Activated T-helper 17 cell treated with anti-CD3 and anti-CD28 coated beads, Interleukin-2, amount 50 U/mL, for 72 hours (primary cell): ENCODE measurements at places on chromosomes 13 and 19. TPM values are rescaled to one million over a fixed set of nuclear protein-coding genes. Genes with fewer than 3 reads are reported as not detected.
A peak's percentile ranks its signal among the peaks of the same experiment; 100 is the strongest.

DNA sequence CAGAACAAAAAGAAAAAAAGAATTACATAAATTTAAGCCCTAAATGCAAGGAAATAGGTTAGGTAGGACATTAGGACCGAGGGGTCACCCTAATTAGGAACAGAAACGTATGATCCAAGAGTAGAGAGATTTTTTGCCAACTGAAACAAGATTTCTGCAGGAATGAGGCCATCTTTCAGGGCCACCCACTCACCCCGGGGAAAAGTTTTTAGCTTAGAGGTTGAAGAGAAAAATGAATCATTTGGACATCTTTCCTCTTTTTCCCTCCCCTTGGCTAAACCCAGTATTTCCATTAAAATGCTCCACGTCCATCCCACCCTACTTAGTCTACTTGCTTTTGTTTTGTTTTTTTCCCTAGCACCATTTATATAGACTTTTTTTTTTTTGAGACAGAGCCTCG, 10.6 kb upstream of the PNMA8A start:
- ATAC-seq, result no peak

DNA sequence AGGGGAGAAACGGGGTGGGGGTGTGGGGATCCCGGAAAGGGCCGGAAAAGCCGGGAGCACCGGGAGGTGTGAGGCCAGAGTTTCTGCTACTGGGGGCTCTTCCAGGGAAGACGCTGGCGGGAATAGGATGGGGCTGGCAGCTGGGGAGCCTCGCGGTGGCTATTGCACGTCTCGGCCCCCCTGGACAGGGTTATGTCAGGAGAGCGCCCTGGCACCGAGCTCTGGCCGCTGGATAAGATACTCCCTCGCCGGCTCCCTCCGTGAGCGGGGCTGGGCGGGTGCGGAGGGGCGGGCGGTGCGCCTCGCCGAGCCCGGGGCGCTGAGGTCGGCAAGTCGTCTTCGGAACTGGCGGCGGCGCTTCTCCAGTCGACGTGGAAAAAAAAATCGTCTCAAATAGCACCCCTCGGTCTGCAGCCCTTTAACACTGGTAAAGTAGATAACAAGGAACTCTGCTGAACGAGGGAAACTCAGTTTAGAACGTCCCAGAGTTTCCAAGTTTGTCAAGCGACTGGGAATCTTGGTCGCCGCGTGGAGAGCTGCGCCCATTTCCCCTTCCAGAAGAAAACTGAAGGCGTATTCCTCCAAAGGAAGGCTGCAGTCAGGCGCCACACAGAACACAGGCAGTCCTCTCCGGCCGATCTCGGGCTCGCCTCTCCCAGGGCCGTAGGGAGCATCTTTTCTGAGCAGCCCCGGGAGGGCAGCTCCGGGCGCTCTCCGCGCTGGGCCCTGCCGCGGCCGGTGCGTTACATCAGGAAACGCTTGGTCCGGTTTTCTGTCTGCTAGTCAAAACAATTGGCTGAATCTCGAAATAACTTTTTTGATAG, 115.1 kb downstream of the KCNRG start:
- peak; percentile 22 for ATAC-seq

DNA sequence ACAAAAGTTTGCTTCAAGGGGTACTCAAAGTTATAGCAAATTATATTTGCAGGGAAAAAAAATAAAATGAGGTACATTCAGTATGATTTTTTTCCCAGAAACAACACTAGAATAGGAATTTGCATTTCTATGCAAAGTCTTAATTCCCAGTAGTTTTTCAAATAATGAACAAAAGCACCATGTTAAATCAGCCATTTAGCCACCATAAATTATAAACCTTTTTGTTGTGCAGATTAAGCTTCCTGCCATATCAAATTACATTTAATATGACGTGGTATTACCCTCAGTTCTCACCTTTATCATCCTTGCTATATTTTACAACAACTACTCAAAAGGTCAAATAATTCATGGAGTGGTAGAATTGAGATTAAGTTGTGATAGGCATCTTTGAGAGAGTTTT, 136.6 kb upstream of the FRY start:
- ATAC-seq, result no peak

GRCh38 chr19:54387991-54388801, 23.5 kb upstream of the LAIR1 start:
- ATAC-seq, result peak; percentile 70

DNA sequence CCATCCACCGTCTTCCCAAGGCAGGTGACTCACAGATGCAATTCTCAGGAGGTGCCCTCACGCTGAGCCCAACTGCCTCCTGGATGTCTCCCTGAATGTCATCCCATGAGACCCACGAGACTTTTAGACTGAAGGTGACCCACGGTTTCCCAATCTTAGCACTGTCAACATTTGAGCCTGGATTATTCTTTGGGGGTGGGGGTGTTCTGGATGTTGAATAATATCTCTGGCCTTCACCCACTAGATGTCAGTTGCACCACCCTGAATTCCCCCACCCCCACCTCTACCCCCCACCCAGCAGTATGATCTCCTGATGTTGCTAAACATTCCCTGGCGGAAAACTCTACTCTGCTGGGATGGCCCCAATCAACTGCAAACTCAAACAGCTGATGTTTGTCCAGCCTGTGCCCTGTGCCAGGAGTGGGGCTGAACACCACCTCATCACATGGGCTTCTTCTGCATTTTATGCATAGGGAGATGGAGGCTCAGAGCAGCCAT, 2.2 kb upstream of the CYP4F22 start:
- ATAC-seq, result no peak

DNA sequence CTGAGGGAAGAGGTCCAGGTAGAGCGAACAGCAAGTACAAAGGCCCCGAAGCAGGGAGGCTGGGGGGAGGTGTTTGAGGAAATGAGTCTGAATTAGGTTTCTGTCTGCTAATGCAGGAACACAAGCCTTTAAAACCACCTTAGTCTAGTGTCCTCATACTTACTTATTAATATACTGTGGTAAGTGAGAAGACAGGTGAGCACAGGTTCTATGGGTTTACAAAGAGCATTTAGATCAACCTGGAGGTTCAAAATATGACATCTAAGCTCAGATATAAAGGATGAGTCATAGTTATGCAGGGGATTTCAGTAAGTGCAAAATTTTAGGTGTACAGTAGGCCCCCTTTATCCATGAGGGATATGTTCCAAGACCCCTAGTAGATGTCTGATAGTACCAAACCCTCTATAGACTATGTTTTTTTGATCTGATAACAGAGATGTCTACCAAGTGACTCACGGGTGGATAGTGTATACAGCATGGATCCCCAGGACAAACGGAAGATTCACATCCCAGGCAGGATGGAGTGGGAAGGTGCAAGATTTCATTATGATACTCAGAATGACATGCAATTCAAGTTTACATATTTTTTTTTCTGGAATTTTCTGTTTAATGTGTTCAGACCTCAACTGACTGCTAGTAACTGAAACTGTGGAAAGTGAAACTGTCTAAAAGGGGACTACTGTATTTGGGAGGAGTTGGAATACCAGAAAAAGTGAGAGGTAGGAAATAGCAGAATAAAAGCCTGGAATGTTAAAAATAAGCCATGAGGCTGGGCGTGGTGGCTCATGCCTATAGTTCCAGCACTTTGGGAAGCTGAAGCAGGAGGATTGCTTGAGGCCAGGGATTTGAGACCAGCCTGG, 18.2 kb upstream of the MED4 start:
- ATAC-seq, result peak; percentile 48

- peak; percentile 98 for ATAC-seq
Observed at GRCh38 chr19:47863514-47863936, 4.5 kb downstream of the TPRX2 start.

RAB20 gene
- 2.4 TPM for total RNA-seq

GRCh38 chr13:58500938-58501337, 869.4 kb downstream of the PCDH17 start:
- ATAC-seq, result no peak

DNA sequence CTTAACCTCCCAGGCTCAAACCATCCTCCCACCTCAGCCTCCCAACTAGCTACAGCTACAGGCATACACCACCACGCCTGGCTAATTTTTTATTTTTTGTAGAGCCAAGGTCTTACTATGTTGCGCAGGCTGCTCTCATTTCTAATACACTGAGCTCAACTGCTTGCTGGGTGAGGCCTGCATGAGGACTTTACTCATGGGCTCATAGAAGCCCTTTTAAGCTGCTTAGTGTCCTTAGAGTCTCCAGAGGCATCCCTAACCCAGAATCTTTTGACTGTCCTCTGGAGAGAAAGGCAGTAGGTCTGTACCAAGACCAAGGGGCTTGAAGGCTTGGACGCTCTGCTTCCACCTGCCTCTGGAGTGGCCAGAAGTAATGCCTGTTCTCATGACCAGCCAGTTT, 141.6 kb downstream of the TM9SF2 start:
- ATAC-seq, result no peak

DNA sequence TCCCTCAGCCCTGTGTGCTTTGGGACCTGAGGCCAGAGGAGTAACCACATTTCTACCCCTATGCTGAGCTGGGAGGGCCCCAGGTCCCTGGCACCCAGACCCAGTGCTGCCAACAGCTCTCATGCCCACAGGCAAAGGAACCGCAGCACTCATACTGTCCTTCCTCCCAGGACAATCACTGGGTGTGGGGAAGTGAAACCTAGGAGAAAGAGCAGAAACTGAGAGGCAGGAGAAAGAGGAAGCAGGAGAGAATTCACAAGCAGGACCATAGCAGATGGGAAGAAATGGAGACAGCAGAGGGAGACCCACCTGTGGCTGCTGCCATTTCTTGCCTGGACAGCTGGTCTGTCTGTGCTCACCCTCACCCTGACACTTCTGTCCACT, 18.9 kb downstream of the CCDC97 start:
- ATAC-seq, result no peak

VSTM1 gene
- total RNA-seq, result not detected

HSH2D gene
- 39.3 TPM for total RNA-seq

DNA sequence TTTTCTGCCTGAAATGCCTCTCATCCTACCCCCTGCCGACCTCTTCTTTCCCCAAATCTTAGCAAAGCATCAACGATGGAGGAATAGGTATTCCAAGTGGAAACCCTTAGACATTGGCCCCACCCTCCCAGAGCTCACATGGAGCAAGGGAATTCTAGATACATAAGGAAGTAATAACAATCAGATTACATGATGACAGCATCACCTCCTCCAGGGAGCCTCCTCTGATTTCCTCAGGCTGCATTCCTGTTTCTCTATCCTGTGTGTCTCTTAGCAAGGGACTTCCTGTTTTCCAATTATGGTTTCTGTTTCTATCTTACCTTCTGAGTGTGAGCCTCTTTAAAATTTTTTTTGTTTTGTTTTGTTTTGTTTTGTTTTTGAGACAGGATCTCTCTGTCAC, 246.6 kb downstream of the TSHZ3 start:
- no peak for ATAC-seq

SCEL gene
- total RNA-seq, result not detected

ELSPBP1 gene
- not detected for total RNA-seq

- ATAC-seq, result no peak
Observed at GRCh38 chr13:111519490-111520170, 199.2 kb downstream of the TEX29 start.
